Activated effector memory CD4-positive, alpha-beta T cell treated with Interleukin-2 at 50 U/mL for 16 hours (primary cell): ENCODE measurements at places on chromosomes 6 and 20.

GRCh38 chr6:152054441-152054840 is 247.0 kb downstream of the ESR1 start:
- DNase-seq, result no peak

- DNase-seq, result no peak
These were observed 37.3 kb downstream of the SH3BGRL2 start for GRCh38 chr6:79668381-79668780.

- no peak for DNase-seq
These were observed 13.8 kb upstream of the PM20D2 start for GRCh38 chr6:89132057-89132456.

- no peak for DNase-seq
These were observed 165.4 kb downstream of the SYNDIG1 start for GRCh38 chr20:24634855-24635254.

- no peak for DNase-seq
These were observed 57.1 kb upstream of the GJE1 start for GRCh38 chr6:142075516-142076101.

DNA sequence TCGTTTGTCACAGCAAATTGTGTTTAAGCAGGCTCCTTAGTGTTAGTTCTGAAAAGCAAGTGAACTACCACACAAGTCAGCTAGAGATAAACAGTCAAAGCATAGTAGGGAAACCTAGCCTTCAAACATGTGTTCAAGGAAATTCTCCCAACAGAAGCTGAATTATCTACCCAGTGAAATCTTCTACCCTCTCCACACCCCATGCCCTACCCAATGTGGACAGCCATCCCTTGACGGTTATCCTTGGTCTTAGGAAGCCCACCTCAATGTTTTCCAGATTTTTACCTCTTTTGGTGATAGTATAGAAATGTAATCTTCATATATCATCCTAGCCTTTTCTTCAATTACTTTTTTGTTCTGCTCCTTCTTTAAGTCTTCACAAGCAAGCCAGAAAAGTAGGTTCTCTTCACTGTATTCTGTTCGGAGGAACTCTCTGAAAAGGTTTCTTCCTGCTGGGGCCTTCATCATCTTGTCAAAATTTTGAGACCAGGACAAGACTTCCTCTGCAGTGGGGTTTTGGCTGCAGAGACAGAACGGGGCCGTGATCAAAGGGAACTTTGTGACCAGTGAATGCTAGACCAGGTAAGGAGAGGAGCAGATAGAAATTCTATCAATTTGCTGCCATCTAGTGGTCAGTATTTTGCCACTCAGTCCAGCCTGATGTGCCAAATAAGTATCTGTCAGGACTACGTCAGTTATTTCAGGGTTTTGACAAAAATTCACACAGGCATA is 21.6 kb upstream of the MTRF1L start:
- DNase-seq, result peak; percentile 8

GRCh38 chr6:156413154-156413553 is 364.0 kb upstream of the ARID1B start:
- DNase-seq, result no peak
